ENCODE measurements at places on chromosomes 7 and 10. TPM values are rescaled to one million over a fixed set of nuclear protein-coding genes. Genes with fewer than 3 reads are reported as not detected.

HOXA10 gene
- total RNA-seq: not detected

NUTM2B gene
- 0.81 TPM for total RNA-seq

OR2A5 gene
- not detected for total RNA-seq

HTR7 gene
- 2.7 TPM for total RNA-seq

XRCC2 gene
- total RNA-seq: 0.12 TPM

CFAP58 gene
- 0.49 TPM for total RNA-seq

NUDT13 gene
- total RNA-seq: 0.97 TPM

GRM3 gene
- total RNA-seq: not detected

TMEM176A gene
- total RNA-seq: 0.12 TPM

CLRN3 gene
- not detected for total RNA-seq

DNAJC2 gene
- 13.1 TPM for total RNA-seq

IL6 gene
- 20.2 TPM for total RNA-seq

SORCS1 gene
- not detected for total RNA-seq

FAM24A gene
- total RNA-seq: not detected

TWIST1 gene
- 322 TPM for total RNA-seq

DRGX gene
- total RNA-seq: not detected

NPC1L1 gene
- not detected for total RNA-seq

CPA4 gene
- 6.8 TPM for total RNA-seq

IMPDH1 gene
- total RNA-seq: 46.6 TPM

CTAGE15 gene
- 0.36 TPM for total RNA-seq

TMEM270 gene
- total RNA-seq: not detected

CFAP43 gene
- total RNA-seq: 0.36 TPM

TMEM229A gene
- total RNA-seq: not detected

WNT8B gene
- not detected for total RNA-seq

FAM241B gene
- not detected for total RNA-seq

LANCL2 gene
- total RNA-seq: 17.2 TPM

PROSER2 gene
- total RNA-seq: not detected

CYP3A5 gene
- 0.32 TPM for total RNA-seq

EGFR gene
- total RNA-seq: 63.6 TPM

BHLHA15 gene
- not detected for total RNA-seq

UCN3 gene
- not detected for total RNA-seq

TMEM184A gene
- total RNA-seq: 0.49 TPM

GLCCI1 gene
- total RNA-seq: 4.9 TPM

BAIAP2L1 gene
- 6.7 TPM for total RNA-seq

SPDYE8 gene
- total RNA-seq: not detected

LIPJ gene
- not detected for total RNA-seq

C10orf105 gene
- total RNA-seq: 1.2 TPM

MKX gene
- total RNA-seq: 23.7 TPM

FXYD4 gene
- not detected for total RNA-seq

DMTF1 gene
- 98.2 TPM for total RNA-seq

SPDYE2 gene
- total RNA-seq: not detected

TMEM26 gene
- total RNA-seq: 8.8 TPM

HYAL4 gene
- not detected for total RNA-seq
